ENCODE measurements at places on chromosomes 6 and 20. TPM values are rescaled to one million over a fixed set of nuclear protein-coding genes. Genes with fewer than 3 reads are reported as not detected.

AGER gene
- total RNA-seq = 0.44 TPM

ADGRG6 gene
- 6.6 TPM for total RNA-seq

CFAP206 gene
- total RNA-seq = 0.37 TPM

HLA-DOB gene
- total RNA-seq = 0.12 TPM

TRIM10 gene
- total RNA-seq = not detected

ZSCAN23 gene
- 6.3 TPM for total RNA-seq

ADGB gene
- total RNA-seq = not detected

PI3 gene
- total RNA-seq = not detected

TMEM244 gene
- total RNA-seq = 0.66 TPM

AVP gene
- not detected for total RNA-seq

RIPOR3 gene
- 15.6 TPM for total RNA-seq

ABHD16B gene
- total RNA-seq = not detected

TAAR2 gene
- not detected for total RNA-seq

SAMD3 gene
- 14.4 TPM for total RNA-seq

PRICKLE4 gene
- not detected for total RNA-seq

FRS3 gene
- total RNA-seq = 1.5 TPM

HLA-DQA1 gene
- not detected for total RNA-seq

ID4 gene
- total RNA-seq = 15.8 TPM

MMP24 gene
- total RNA-seq = 0.11 TPM

HCRTR2 gene
- total RNA-seq = not detected

ZC2HC1B gene
- total RNA-seq = not detected

MYLK4 gene
- total RNA-seq = 0.25 TPM

SLC32A1 gene
- not detected for total RNA-seq

LHFPL5 gene
- total RNA-seq = not detected

KCNQ2 gene
- total RNA-seq = not detected

FAM162B gene
- total RNA-seq = 14.1 TPM

MAFB gene
- 0.33 TPM for total RNA-seq

CST4 gene
- 0.22 TPM for total RNA-seq

ESR1 gene
- 8.2 TPM for total RNA-seq

SPTLC3 gene
- total RNA-seq = 4.0 TPM

ANKRD66 gene
- not detected for total RNA-seq

SEL1L2 gene
- not detected for total RNA-seq

PMEPA1 gene
- under 0.01 TPM for total RNA-seq

FAM83D gene
- total RNA-seq = 48.3 TPM

ZNF311 gene
- total RNA-seq = 1.7 TPM

PPP1R3G gene
- total RNA-seq = 2.9 TPM

METTL24 gene
- total RNA-seq = 0.50 TPM

All from uterine smooth muscle cell (primary cell).